ENCODE measurements at places on chromosomes 6 and 20.

DNA sequence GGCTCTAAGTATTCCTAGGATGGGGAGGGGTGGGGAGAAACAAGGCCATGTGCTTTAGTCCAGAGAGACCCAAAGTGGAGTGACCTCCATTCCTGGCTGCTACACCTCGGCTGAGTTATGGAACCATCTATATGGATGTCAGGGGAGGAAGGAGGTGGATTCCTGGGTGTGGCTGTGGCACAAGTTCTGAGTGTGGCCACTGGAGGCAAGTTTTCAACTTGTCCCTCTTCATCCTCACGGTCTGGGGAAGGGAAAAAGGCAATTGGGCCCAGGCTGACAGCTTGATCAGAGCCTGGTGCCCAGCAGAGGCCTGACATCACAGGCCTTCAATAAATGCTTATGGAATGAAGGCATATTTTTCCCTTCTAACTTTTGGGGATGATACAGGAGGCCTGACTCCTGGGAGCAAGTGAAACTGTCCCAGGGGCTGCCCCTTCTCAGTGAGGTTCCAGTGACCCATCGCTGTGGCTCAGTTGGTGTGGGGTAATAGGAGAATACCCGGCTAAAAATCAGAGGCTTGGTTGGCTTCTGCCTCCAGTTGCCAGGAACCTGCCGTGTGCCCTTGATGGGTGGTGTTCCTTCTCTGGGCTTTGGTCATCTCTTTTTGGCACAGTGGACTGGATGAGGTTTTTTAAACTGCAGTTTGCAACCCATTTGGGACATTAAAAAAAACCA, 1.8 kb upstream of the ITPR3 start:
- DNase-seq, result no peak

DNA sequence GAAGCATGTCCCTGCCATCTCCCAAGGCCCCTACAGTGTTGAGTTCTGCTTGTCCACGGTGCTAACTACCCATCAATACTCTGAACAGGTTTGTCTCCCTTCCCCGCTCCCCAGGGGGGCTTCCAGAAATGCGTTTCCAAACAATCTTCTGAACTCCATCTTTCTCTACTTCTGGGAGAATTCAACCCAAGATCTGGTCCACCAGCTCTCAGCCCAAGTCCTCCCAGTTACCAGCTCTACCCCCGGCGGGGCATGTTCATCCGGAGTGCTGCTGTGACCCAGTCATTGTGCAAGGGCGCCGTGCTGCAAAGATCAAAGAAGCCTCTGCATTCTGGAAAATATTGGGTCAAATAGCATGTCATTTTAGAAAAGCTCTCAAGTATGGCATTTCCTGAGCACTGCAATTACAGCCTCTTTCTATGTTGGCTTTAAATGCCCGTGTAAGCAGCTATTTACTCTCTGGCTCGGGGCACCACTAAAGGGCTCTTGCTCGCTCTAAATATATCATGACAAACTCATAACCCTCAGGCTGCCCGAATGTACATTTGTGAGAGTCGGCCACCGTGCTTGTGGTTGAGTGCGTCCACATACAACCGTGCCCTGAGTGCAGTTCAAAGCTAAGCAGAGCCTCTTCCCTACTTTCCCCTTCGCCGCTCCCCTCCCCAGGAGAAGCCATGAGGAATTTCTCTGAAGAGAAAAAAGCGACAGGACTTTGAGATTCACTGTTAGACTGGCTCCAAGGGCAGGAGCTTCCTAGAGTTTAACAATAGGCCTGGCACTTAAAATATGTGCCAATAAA, 71.6 kb downstream of the BANF2 start:
- no peak for DNase-seq

DNA sequence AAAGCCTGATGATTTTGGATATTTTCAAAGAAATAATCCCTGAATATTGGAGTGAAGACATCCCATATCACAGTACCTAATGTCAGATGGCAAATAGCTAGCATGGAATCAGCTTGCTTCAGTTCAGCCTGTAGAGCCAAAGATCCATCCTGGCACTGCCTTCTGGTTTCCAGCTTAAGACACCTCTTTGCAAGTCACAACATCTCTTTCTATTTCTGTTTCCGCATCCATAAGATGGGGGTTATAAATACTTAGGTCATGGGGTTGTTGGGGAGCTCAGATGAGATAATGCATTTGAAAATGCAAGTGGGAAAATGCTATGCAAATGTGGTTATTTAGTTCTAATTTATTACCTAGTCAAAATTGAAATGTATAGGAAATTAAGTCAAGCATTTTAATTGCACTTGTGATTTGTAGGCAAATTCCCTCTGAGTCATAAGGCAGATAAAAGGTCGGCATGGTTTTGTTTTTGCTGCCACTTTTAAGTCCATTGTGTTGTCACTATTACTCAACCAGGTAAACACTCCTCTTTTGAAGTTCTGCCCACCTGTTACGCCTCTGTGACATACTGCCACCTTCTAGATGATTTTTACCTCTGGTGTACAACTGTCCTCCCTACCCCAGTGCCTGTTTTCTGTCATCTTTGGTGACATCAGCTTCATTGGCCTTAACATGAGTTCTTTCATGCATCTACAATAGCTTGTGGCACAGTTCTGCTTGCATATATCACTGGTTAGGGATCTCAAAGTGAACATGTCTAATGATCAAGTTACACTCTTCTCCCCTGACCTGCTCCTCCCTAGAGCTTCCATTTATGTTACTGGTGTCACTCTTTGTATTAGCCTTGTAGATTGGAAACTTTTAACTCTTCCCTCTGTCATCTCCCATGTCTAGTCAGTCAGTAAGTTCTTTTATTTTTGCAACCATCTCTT, 96.6 kb downstream of the CDKAL1 start:
- DNase-seq, result no peak

GRCh38 chr6:87444362-87444761, 28.4 kb upstream of the SLC35A1 start:
- no peak for DNase-seq

DNA sequence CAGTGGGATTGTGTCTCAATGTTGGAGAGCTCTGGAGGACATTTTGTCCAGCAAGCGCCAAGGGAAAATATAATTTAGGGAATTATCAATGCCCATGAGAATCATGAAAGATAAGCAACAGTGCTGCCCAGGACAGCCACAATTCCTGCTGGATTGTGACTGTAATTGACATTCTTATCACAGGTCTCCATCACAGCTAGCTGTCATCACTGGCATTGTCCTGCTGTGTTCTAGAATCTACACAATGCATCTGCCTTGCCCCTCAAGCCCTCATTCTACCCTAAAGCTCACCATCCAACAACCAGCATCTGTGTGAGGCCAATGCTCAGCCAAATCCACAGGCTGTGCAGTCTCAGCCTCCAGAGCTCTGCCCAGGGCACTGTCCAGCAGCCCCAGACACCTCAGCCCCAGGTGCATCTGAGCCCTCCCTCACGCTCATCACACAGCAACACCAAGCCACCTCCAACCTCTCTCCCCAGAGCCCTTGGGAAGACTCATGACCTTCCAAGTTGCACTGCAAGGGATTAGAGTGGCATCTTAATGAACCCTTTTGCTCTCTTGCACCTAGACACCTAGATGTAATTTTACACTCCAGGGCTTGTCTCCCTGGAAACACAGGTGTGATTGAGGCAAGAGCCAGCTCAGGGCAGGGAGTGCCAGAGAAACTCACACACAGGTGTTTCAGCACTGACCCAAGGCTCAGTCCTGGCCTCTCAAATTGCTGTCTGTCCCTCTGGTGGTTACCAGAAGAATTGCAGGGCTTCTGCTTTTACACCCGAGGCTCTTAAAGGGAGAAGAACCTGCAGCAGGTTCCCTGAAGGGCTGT, 85.2 kb upstream of the PHACTR3 start:
- no peak for DNase-seq

DNA sequence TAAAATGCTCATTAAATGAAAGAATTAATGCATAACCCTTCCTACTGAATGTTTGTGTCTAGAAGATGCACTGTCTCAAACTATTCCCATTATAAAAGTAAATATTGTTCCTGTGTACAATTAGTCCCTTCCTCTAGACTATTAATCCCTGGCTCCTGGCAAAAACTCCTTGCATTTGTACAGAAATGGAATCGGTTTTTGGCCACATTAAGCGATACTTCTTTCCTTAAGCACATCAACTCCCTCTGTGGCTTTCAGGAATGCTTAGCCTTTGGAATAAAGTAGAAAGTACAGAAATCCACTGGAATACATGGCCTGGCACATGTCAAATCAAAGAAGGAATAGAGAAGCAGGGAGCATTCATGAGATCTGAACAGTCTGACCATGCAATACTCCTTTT, 179.8 kb downstream of the GMPR start:
- no peak for DNase-seq

DNA sequence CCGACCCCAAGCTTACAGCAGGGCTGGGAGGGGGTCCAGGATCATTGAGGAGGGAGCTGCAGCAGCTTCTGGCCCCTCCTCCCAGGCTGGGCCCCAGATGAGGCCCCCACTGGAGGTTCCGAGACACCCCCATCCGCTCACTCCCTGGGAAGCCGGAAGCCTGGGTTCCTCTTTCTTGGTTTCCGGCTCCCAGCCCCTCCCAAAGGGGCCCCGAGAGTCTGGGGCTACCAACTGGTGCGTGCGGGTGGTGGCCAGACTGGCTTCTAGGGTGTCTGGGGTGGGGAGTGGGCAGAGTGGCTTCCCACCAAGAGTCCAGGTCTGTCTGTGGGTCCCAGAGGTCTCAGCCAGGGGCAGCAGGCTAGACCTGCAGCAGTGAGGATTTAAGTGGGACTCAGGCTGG, 2.2 kb downstream of the RGS19 start:
- no peak for DNase-seq

GRCh38 chr6:168678588-168678987, 237.6 kb downstream of the SMOC2 start:
- no peak for DNase-seq

DNA sequence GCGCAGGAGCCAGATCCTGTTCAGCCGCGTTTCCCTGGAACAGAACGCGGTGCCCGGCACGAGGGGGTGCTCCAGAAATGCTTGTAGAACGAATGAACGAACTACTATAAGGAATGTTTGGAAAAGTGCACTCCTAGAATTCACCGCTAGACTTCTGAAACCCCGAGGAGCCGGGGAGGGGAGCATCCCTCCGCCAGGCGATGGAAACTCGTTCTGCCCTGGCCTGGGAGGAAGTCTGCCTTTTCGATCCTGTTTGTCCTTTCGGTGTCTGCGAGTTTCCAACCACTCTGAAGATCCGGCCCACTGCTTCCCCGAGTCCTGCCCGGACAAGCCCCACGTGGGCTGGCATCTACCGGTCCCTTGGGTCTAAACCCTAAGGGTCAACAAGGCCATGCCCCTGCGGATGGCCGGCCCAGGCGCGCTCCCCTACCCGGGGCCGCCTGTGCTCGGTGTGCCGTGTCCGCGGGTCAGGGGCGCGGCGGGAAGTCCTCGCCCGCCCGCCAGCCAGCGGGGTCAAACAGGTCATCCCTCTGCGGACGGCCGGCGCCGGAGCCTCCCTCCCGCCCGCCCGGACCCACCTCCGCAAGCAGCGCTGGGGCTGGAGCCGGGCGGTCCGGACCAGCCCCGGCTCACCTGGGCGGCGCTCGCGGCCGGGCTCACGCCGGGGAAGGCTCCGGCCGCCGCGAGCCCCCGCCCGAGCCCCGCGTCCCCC, 526 bp downstream of the SULF2 start:
- no peak for DNase-seq

DNA sequence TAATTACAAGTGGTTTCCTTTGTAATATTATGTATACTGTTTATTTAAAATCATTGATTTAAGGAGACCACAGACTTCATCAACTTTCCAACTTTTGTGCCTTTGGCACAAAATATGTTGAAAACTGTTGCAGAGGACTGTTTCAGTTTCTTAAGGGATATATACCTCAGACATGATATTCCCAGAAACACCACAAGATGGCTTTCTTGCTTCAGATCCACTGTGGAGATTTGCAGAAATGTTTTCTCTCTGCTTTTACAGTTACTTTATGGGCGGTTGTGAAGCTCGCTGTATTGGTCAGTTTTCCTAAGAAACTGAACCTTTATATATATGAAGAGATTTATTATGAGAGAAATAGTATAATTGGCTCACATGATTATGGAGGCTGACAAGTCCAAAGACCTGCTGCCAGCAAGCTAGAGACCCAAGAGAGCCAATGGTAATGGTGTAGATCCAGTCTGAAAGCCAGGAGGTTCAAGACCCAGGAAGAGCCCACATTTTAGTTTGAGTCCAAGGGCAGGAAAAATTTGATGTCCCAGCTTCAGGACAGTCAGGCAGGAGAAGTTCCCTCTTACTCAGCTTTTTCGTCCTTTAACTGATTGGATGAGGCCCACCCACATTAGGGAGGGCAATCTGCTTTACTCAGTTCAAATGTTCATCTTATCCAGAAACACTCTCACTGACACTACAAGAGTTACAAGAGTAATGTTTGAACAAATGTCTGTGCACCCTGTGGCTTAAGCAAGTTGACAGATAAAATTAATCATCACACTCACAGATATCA, 12.8 kb downstream of the ME1 start:
- DNase-seq, result no peak

- DNase-seq, result no peak
These were observed 197.6 kb upstream of the PMEPA1 start for GRCh38 chr20:57907131-57908000.

DNA sequence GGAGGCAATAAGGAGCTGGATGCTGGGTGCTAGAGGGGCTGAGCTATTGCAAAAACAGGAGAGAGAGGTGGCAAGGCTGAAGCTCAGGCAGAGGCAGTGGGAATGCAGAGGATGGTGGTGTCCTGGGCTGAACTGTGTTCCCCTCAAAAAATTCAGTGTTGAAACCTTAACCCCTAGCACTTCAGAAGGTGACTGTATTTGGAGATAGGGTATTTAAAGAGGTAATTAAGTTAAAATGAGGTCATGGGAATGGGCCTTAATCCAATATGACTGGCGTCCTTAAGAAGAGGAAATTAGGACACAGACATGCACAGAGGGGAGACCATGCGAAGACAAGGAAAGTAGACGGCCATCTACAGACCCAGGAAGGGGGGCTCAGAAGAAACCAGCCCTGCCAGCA, 11.5 kb upstream of the MMP9 start:
- no peak for DNase-seq

GRCh38 chr20:9736373-9736772, 102.5 kb downstream of the PAK5 start:
- no peak for DNase-seq

DNA sequence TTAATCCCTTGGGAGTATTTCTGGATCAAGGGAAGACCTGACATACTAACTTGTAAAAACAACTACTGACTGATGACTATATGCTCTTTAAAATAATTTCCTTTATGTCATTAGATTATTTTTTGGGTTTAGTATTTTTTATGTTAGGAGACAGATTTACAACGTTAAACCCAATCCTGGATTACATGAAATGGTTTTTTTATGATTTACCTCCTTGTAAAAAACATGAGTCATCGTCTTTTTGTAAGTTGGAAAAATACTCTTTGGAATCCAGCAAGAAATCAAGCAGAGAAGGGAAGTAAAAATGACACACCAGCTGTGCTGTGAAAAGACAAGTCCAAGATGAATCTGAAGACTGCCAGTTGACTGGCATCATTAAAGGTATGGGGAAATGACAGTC, 6.7 kb downstream of the STK4 start:
- DNase-seq, result no peak

DNA sequence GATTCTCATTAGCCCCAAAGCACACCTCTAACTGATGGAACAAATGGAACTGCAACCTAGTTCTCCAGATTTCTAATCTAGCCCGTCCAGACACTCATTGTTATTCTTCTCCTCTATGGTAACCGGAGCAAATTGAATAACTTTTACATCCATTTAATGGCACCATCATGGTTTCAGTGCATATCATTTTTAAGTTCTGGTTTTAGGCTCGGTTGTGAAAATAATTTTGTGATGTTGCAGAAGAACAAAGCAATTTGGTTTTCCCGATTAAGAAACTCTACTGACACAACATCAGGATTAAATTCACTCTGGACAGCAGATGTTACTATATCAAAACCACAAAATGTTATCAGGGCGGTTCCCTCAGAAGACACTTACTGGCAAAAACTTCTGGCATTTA, 42.5 kb upstream of the HBS1L start:
- DNase-seq, result no peak
